ENCODE measurements at places on chromosomes 3 and 15. TPM values are rescaled to one million over a fixed set of nuclear protein-coding genes. Genes with fewer than 3 reads are reported as not detected.

The GOLGA6D gene
- not detected for total RNA-seq

The TTLL13 gene
- total RNA-seq, result not detected

The DPPA2 gene
- not detected for total RNA-seq

The SAMMSON gene
- total RNA-seq, result not detected

The ISL2 gene
- 1.8 TPM for total RNA-seq

The LDHAL6B gene
- total RNA-seq, result not detected

The BOC gene
- 2.4 TPM for total RNA-seq

The NPAP1 gene
- total RNA-seq, result not detected

The LIPC gene
- total RNA-seq, result not detected

The SNX4 gene
- 26.1 TPM for total RNA-seq

The GTF2E1 gene
- 27.0 TPM for total RNA-seq

The GALNT15 gene
- 9.5 TPM for total RNA-seq

The THBS1 gene
- total RNA-seq, result 671 TPM

The ELP6 gene
- total RNA-seq, result 28.5 TPM

The ACP3 gene
- 0.05 TPM for total RNA-seq

The SATB1 gene
- 11.0 TPM for total RNA-seq

The DOCK3 gene
- under 0.01 TPM for total RNA-seq

The INSYN1 gene
- 0.23 TPM for total RNA-seq

The UBAP1L gene
- 2.8 TPM for total RNA-seq

The LRRC2 gene
- 0.23 TPM for total RNA-seq

The GOLGA8T gene
- not detected for total RNA-seq

The GNB4 gene
- 69.8 TPM for total RNA-seq

The RTP1 gene
- not detected for total RNA-seq

The THRB gene
- not detected for total RNA-seq

The NUP210 gene
- total RNA-seq, result 0.30 TPM

The GREM1 gene
- total RNA-seq, result 41.6 TPM

The DYNC1LI1 gene
- total RNA-seq, result 41.0 TPM

The VILL gene
- total RNA-seq, result 8.9 TPM

The CLDN1 gene
- 10.4 TPM for total RNA-seq

The NLGN1 gene
- total RNA-seq, result 0.92 TPM

The ZDHHC19 gene
- not detected for total RNA-seq

The TMEM158 gene
- total RNA-seq, result 70.1 TPM

The CHST2 gene
- 11.9 TPM for total RNA-seq

The SNTN gene
- total RNA-seq, result not detected

The EFHB gene
- total RNA-seq, result 0.42 TPM

The POPDC2 gene
- total RNA-seq, result 0.59 TPM

The ALDH1A2 gene
- 0.30 TPM for total RNA-seq

The HTR3E gene
- not detected for total RNA-seq
